ENCODE measurements at places on chromosomes 7 and 10. TPM values are rescaled to one million over a fixed set of nuclear protein-coding genes. Genes with fewer than 3 reads are reported as not detected.

GRCh38 chr7:8261711-8262695 lies at the start of gene ICA1:
Gene ICA1, minus strand, starts transcription at chr7:8262167. Its CDS starts 26,241 bp downstream, at chr7:8235926.
- peak; percentile 91 for DNase-seq

Gene SPOCK2
- 205 TPM for total RNA-seq

Gene NPY
- total RNA-seq, result not detected

DNA sequence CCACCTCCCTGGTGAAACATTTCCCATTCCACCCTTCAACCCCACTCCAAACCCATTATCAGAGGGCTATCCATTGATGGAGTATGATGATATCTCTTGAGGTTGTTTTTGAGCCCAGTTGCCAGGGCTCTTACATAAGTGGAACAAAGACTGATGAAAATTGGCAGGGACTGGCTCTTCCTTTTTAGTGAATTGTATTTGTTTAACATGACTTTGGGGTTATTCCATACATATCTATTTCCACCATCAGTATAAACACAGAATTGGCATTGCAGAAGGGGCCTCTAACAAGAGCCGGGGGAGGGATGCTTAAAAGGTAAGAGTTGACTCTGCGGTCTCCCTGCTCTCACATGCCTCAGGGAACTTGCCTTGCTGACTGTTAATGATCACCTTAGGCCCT lies 28.9 kb downstream of the FZD1 start:
- DNase-seq, result no peak

GRCh38 chr10:13743101-13743693 lies 156.4 kb downstream of the PRPF18 start:
- DNase-seq, result no peak

DNA sequence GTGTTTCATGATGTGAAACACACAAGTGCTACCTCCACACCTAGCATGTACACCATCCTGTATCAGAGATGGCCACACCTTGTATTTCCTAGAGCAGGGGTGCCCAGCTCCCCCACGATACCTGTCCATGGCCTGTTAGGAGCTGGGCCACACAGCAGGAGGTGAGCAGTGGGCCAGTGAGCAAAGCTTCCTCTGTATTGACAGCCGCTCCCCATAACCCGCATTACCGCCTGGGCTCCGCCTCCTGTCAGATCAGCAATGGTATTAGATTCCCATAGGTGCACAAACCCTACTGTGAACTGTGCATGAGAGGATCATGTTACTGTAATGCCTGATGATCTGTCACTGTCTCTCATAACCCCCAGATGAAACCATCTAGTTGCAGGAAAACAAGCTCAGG lies 145.6 kb upstream of the RNF32 start:
- DNase-seq, result no peak

- DNase-seq, result no peak
Measured at GRCh38 chr10:4086131-4086898, 301.3 kb upstream of the KLF6 start.

GRCh38 chr7:20894806-20895205 lies 108.1 kb upstream of the SP8 start:
- no peak for DNase-seq

All from Calu3 (cell line).